ENCODE measurements at places on chromosomes 12 and 14.

DNA sequence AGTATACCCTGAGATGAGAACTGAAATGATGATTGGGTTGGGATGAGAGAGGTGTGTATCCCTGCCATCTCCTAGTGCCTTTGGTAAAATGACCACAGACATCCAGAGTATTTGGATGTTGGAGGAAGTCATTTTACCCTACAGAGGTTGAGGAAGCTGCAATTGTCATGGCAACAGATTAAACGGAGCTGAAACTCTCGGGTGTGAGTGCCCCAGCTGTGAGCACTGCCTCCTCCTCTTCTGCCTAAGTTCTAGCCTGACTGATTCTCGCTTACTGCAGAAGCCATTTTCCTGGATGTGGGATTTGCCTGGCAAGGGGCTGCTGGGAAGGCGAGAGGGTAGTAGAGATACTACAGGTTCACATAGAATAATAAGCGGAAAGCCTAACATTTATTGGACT lies 10.3 kb upstream of the PPP4R4 start:
- no peak for ATAC-seq

DNA sequence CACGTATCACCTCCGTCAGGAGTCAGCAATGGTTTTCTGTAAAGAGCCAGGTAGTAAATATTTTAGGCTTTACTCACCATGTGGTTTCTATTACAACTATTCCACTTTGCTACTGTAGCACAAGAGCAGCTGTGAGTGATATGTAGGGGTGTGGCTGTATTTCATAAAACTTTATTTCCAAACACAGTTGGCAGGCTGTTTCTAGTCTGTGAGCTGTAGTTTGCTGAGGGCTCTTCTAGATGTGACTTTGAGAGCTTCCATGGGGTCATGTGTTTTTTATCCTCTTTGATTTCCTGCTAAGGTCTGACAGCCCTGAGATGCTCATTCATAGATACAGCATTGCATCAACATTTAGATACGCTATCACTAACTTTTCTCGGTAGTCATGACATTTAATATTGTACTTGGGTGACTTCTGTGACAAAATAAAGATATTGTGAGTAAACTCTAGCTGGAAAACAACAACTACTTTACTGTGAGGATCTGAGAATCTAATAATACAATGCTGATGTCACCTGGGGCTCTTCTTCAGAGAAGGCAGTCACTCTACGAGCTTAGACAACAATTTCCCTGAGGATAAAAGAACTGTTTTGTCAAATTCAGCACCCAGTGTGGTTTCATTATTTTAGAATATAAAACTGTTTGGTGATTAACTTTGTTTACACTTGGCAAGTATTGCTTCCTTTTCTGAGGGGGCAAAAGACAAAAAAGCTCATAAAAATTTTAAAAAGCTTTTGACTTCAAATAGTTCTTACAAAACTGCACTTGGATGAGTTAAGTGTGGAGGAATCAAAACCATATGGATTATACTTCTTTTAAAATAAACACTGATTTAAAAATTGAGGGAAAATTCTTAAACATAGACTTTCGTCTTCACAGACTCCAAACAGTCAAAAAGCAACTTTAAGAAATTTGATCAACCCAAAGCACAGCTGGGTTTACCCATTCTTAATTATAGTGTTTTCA lies 231.2 kb upstream of the DCN start:
- peak; percentile 83 for ATAC-seq

DNA sequence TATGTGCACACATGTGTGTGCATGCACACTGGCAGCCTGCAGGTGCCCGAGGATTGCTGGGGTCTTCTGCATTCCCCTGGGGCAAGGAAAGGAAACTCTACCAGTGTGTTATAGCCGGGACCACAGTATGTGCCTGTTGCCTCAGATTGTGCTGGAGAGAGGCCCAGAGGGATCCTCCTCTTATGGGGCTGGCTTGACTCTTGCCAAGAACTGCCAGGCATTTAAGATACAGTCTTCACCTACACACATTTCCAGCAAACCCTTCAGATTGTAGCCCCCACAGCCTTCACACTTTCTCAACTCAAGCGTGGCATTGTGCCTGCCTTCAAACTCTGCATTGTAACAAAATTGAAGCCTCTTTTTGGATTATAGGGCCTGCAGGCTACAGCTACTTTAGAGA lies 176.7 kb upstream of the DYRK2 start:
- ATAC-seq, result no peak

DNA sequence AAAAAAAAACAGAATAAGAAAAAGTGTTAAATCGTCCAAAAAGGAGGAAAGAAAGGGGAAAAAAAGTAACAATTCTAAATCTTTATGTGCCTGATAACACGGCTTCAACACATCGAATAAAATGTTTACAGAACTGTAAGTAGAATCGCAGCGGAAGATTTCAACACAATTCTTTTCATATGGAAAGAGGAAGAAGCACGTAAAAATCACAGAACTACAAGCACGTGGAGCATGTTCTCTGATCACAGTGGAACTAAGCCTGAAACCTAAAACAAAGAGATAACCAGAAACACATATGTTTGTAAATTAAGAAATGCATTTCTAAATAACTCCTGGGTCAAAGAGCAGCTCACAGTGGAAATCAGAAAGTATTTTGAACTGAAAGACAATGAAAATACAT lies 8.7 kb downstream of the CLEC7A start:
- no peak for ATAC-seq
